Glutamatergic neuron (in vitro differentiated cells): ENCODE measurements at places on chromosomes 5 and 9.

GRCh38 chr9:121325387-121325786, 44.7 kb downstream of the STOM start:
- no peak for DNase-seq

DNA sequence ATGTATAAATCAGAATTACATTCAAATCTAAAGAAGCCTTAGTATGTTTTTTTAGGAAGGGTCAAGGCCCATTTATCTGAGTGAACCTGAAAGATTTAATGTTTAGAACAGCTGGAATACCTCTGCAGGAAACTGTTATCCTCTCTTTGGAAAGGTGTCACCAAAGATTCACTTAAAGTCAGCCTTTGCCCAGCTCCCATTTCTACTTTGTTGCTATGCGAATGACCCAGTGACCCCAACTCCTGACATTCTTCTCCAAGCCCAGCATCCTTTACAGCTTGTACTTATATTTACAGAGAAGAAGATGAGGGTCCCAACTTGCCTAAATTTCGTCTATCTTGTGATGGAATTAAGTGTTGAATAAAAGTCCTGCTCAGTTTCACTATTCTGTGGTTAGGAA, 1198.6 kb downstream of the CDH12 start:
- no peak for DNase-seq

DNA sequence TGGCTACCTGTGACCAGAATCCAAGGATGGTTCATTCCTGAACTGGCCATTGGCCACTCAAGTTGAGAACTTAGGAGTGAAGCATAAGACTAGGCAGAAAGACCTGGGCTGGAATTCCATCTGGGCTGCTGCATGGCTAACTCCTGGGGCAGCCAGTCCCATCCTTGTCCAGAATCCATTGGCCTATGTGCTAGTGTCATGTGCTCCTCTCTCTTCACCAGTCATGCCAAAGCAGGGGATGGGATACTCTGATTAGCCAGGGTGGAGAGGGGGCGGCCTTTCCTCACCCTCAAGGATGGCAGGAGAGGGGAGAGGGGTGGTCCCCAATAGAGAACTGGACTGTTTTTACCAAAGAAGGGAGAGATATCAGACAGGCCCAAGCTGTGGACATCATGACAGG, 93.2 kb downstream of the ZNF618 start:
- no peak for DNase-seq

- no peak for DNase-seq
Measured at GRCh38 chr5:147290261-147290660, 55.4 kb downstream of the STK32A start.

- no peak for DNase-seq
Measured at GRCh38 chr5:126732716-126733115, 44.2 kb upstream of the LMNB1 start.

GRCh38 chr5:103505581-103506305, 56.8 kb downstream of the NUDT12 start:
- no peak for DNase-seq

DNA sequence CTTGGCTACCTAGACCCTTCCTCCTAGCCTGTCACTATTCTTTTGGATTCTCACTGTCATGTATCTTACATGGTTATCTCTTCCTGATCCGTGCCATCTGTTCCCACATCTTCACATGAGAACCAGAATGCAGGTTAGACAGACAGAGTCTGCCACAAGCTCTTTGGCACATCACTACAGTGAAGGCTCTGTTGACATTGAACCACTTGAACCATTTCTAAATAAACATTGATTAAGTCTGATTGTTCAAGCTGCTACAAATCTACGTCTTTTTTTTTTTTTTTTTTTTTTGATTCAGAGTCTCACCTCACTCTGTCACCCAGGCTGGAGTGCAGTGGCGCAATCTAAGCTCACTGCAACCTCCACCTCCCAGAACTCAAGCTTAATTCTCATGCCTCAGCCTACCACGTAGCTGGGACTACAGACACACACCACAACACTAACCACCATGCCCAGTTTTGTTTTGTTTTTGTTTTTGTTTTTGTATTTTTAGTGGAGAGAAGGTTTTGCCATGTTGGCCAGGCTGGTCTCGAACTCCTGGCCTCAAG, 85.1 kb upstream of the LRRTM2 start:
- DNase-seq = no peak

GRCh38 chr5:106610041-106610440, 1060.7 kb downstream of the EFNA5 start:
- DNase-seq = no peak

- peak; percentile 24 for DNase-seq
Measured at GRCh38 chr5:34620185-34620584, 35.9 kb upstream of the RAI14 start.

- no peak for DNase-seq
Measured at GRCh38 chr9:126123927-126124326, 202.7 kb upstream of the MVB12B start.

GRCh38 chr5:139065306-139065705, 132.9 kb downstream of the SIL1 start:
- no peak for DNase-seq

GRCh38 chr5:18872978-18873377, 1115.0 kb downstream of the CDH18 start:
- DNase-seq = no peak

- no peak for DNase-seq
Measured at GRCh38 chr5:134553821-134554267, 28.4 kb downstream of the JADE2 start.

DNA sequence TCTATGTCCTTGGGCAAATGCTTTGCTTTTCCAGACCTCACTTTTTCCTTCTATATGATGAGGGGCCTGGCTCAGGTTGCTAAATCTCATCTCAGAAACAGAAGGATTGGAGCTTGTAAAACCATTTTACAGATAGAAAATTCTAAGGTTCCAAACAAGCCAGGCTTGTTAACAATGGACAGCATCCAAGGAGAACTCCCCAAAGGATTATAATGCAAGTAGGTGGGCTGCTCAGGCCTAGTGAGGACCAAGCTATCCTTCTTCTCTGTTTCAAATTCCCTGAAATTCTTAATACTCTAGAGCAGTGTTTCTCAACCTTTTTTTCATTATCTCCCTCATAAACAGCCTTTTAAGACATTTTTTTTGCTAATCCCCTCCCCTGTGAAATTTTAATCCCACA, 269.8 kb downstream of the TMEM38B start:
- DNase-seq = no peak

- no peak for DNase-seq
Measured at GRCh38 chr9:6904371-6904770, 146.6 kb downstream of the KDM4C start.

GRCh38 chr5:15388866-15389265, 111.1 kb upstream of the FBXL7 start:
- no peak for DNase-seq

- DNase-seq = no peak
Measured at GRCh38 chr5:45113726-45114125, 305.0 kb downstream of the MRPS30 start.

DNA sequence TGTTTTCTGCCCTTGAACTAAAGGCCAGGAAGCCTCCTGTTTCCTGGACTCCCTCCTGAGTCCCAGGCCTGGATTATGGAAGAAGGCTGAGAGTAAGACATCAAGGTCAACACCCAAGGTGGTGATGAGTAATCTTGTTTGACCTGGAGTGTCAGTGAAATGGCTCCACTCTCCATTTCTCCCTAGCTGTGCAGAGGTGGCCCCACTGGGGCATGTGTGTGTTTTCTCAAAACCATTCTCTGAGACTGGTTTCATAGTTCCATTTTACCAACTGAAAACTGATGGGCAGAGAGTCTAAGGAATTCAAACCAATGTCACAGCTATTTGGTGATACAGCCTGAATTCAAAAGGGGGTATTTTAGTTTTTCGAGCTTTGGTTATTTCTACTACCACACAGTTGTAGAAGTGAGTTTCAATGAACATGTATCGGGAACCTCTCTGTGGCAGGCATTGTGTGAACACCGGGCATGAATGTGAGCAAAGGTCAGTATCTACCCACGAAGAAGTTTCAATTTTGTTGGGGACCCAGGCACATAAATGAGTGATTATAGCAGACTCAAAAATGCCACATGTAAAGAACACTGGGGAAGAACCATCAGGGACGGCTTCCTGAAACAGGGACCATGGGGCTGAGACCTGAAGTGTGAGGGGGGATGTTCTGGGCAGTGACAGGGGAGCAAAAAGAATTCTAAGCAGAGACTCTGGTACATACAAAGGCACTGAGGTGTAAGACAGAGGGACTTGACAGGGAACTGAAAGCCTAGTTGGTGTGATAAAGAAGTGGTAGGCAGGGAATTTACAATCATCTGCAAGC, 269.6 kb upstream of the KLF4 start:
- no peak for DNase-seq

- no peak for DNase-seq
Measured at GRCh38 chr5:170617533-170618490, 114.0 kb downstream of the KCNIP1 start.

- DNase-seq = no peak
Measured at GRCh38 chr9:80951675-80952074, 737.7 kb downstream of the TLE1 start.

GRCh38 chr5:124176692-124177091, 569.7 kb downstream of the ZNF608 start:
- peak; percentile 24 for DNase-seq

DNA sequence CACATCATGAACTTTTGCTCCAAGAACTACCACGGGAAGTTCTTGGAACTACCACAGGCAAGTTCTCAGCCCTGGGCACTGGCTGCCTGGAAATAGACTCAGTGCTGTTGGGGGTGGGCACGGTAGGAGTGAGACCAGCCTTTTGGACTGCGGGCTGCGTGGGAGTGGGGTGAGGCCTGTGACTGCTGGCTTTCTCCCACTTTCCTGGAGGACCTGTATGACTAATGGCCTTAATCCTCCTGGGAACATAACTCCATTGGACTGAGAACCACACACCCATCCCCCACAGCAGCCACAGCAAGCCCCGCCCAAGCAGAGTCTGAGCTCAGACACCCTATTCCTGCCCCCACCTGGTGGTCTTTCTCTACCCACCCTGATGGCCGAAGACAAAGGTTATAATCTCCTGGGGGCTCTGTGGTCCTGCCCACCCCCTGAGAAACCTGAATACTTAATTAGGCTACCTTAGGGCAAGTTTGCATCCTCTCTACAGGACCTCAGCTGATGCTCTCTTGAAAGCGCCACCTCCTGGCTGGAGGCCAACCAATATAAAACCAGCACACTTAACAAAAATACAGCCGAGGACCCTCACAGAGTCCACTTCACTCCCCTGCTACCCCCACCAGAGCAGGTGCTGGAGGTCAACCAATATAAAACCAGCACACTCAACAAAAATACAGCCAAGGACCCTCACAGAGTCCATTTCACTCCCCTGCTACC, 112.6 kb downstream of the CACNA1B start:
- no peak for DNase-seq

GRCh38 chr9:135342206-135343130, 137.1 kb upstream of the PPP1R26 start:
- no peak for DNase-seq

- no peak for DNase-seq
Measured at GRCh38 chr9:21741151-21741550, 61.3 kb upstream of the MTAP start.

DNA sequence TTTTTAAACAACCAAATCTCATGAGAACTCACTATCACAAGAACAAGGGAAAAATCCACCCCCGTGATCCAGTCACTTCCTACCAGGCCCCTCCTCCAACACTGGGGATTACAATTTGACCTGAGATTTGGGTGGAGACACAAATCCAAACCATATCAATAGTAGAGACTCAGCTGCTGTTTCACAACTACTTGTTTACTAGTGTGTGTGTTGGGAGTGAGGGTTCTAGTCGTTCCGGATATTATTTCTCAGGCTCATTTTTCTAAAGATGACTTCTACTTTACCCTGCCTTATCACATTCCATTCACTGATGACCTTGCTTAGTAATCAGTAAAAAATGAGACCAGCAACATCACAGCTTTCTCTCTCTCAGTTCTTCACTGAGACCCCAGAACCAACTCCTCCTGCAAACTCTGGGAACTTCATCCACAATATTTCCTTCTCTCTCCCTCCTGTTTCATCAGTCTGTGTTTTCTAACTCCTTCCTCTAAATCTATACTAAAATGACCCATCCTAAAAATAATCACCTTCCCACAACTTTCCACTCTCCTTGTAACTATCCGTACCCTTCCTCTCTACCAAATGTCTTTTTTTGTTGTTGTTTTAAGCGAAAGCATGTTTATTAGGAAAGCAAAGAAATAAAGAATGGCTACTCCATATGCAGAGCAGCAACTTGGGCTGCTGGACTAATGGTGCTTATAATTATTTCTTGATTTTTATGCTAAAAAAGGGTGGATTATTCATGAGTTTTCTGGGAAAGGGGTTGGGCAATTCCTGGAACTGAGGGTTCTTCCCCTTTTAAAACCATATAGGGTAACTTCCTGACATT, 121.5 kb upstream of the SPRY4 start:
- no peak for DNase-seq

GRCh38 chr5:131221008-131221703, 42.7 kb upstream of the CDC42SE2 start:
- DNase-seq = no peak

- DNase-seq = no peak
Measured at GRCh38 chr5:134787692-134788091, 29.1 kb downstream of the DDX46 start.

DNA sequence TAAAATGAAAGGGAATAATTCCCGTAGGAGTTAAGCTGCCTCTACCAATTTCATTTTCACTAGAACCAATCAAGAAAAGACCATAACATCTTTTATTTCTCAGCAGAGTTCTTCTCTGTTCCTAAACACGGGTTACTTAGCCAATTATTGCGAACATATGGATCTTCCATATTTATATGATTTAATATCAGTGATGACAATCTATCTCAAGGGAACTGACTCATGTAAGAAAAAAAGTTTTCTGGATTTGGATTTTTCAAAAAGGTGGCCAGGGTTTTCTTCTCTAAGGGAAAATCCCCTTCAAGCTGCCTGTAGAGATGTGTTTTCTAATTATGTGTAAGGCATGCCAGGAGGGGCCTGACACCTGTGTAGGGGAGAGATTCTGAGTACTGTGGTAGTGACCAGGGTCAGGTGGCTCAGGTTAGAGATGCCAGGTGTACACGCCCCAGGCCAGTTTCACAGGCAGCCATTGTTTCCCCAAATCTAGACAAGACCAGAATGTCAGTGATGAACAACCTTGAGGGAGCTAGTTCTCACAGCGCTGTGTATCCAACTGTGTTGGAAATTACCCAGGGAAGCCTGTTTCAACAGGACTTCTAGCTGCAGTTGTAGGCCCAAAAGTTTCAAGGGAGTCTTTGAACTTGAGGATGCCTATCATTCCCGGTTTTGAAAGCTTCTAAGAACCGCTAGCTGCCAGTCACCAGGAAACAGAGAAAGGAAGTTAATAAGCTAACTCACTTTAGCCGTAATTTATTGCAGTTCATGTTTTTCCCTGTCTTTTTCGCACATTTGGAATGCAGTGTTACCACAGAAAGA, 572.5 kb upstream of the RGMB start:
- no peak for DNase-seq

DNA sequence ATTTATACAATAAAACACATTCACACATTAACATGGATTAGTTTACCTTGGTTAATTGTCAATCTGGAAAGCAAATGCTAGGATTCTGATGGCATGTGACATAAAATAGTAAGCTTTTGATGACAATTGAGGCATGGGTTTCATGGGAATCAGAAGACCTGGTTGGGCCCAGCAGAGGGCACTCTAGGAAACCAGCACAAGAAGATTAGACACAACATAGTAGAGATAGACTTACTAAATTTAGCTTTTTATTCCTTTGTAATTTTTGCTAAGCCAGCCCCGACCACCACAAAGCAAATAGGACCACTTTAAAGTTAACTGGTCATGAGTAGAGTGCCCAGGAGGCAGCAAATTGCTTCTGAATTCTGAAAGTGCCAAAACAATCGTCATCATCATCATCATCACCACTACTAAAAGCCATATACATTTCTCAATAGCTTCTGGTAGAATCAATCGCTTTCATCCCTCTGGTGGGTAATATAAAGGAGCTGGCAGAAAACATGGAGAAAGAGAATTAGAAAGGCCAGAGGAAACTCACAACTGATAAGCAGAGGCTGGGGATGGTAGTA, 163.2 kb downstream of the ARRDC3 start:
- DNase-seq = no peak
